ENCODE measurements at places on chromosomes 16 and 17.

- no peak for DNase-seq
Observed at GRCh38 chr17:60155815-60156214, 6.0 kb downstream of the CA4 start.

- DNase-seq = no peak
Observed at GRCh38 chr17:10072556-10073425, 125.6 kb downstream of the GAS7 start.

- DNase-seq = no peak
Observed at GRCh38 chr17:9935408-9935807, 30.3 kb upstream of the RCVRN start.

DNA sequence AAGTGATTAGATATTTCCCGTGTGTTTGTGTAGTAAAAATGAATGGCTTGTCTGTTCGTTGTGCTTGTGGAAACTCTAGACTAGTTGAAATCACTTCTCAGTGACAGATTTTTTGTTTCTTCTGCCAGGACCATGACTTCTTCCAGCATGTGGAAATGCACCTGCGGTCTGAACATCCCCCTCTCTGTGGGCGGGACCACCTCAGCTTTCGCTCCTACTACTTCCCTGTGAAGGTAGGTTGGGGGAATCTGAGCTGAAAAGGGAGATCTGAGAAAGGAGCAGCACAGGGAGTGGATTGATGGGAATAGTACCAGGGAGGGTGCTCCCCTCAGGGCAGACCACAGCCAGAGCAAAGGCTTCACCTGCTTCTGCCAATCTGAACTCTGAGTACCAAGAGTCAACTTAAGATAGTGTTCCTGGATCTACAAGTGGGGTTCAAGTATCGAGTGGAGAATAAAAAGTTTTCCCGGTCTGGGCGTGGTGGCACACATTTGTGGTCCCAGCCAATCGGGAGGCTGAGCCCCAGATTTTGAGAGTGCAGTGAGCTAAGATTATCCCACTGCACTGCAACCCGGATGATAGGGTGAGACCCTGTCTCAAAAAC lies 47.5 kb downstream of the SF3B3 start:
- no peak for DNase-seq

DNA sequence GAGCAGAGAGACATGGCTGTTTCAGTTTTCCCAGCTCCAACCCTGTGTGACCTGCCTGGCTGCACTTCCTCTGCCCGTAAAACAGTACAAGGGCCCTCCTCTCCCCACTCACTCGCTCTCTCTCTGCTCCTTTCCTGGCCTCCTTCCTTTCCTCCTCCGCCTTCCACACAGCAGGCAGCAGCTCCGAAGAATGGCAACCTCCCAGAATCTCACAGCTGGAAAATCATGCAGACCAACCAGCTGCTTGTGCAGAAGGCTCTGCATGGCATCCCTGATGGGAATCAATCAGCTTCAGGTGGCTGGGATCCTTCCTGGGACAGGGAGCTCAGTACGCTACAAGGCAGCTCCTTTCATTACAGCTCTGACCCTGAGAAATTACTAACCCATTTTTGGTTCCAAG lies 27.4 kb downstream of the TMEM132E start:
- DNase-seq = no peak

DNA sequence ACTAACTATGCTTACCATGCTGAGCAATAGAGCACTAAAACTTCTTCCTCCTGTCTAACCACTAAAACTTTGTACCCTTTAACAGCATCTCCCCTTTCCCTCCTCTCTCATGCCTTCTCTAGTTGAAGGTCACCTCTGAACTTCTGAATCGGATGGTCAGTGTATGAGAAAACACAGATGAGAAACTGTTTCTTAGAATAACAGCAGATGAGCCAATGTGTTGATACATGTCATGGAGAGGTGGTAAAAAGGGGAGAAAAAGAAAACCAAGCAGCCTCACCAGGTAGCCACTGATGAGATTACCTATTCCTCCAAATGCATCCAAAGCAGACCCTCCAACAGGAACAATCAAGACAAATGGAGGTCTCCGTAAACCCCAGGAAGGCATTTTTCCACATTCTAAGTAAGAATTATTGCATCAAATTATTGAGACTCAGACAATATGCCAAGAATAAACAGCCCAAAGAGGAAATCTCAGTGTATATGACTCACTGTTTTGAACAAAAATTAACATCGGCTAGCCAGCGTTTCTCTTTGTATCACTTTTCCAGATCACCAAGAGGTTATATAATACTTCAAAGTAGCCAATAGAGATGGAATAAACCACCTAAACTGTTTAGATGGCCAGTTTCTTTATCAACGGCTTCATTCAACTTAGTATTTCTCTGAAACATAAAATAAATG lies 793.3 kb upstream of the SOX9 start:
- no peak for DNase-seq

- no peak for DNase-seq
Observed at GRCh38 chr16:78321620-78322360, 222.3 kb downstream of the WWOX start.

GRCh38 chr17:82866590-82867191 lies 26.9 kb upstream of the ZNF750 start:
- no peak for DNase-seq

GRCh38 chr17:82704886-82705285 lies 6.4 kb upstream of the RAB40B start:
- DNase-seq = no peak

DNA sequence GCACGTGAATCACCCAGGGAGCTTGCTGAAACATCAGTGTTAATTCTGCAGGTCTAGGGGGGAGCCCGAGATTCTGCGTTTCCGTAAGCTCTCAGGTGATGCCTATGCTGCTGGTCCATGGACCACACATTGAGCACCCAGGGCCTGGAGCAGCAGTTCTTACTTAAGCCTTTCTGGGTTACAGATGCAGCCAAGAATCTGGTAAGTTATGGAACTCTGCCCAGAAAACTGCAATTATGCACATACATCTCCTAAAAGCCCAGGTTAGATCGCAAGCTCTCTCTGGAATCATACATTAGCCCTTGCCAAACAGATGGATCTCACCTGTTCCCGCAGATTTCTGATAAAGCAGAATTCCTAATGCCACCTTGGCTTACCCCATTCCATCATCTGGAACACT lies 265.9 kb upstream of the SALL1 start:
- DNase-seq = no peak

GRCh38 chr16:55179852-55180585 lies 144.0 kb upstream of the IRX6 start:
- DNase-seq = no peak

DNA sequence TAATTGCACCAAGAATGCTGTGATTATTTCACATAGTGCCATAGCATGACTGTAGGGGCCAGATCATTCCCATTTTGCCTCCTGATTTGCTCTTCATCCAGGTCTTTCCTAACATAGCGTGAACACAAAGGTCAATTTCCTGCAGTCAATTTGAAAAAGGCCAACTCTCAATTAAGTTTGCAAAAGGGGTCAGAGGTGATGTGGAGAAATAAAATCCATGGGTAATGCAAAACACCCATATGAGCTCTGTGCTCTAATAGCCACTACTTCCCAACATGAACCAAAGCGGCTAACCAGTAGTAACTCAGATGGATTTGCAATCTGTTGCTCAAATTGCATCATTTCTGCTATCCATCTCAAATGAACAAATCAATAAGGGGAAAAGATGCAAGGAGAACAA lies 275.5 kb upstream of the SOX9 start:
- DNase-seq = no peak

All from CD4-positive, alpha-beta T cell treated with Interleukin-4 for 1 hour (primary cell).